ENCODE measurements at places on chromosomes 5 and 9.

GRCh38 chr5:157592594-157592993 is 17.0 kb upstream of the ADAM19 start:
- DNase-seq = no peak

- no peak for DNase-seq
Measured at GRCh38 chr5:45687701-45688100, 8.5 kb downstream of the HCN1 start.

DNA sequence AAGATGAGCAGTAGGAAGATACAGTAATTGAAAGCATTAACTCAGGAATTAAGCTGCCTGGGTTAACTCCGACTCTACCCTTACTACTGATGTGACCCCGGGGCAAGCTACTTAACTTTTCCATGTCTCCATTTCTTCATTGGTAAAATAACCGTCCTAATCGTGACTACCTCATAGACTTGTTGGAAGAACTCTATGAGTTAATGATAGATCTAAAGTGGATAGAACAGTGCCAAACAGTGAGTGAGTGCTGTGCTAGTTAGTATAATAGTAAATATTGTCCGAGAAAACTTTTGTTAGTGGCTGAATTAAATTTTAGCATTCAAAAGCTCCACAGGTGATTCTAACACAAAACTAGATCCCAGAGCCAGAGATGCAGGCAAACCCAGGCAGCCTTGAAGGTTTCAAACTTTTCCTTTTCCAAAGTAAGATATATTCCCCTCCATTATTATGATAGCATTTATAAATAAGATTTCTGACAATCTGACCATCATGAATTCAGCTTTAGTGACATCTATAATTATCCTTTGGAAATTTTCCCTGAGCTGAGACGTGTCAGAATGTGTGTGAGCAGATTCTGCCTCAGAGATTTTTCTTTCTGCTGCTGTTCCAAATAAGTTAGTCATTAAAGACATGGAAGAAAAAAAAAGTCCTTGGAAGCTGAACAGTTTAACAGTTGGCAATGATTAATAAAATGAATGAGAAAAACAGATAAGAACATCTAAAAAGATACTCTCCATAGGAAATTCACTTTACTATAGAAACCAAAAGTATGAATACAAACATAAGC is 369.5 kb downstream of the PRELID2 start:
- DNase-seq = no peak

DNA sequence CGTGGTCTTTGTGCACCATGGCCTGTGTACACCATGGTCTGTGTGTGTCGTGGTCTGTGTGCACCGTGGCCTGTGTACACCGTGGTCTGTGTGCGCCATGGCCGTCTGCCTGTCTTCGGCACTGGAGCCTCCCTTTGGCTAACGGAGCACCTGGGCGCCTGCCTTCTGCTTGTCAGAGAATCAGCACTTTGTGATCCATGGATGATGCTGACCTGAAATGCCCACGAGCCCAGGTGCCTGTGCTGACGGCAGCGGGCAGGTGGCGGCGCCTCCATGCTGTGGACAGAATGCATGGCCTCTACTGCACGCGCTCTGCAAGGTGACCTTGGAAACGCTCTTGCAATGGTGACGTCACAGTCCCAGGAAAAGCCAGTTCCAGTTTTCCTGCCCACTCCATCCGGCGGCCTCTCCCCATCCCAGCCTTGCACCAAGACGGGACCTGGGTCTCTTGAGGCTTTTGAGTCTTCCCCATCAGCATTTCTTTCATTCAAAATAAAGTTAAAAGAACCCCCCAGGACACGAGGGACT is 14.6 kb downstream of the LCN9 start:
- no peak for DNase-seq

GRCh38 chr9:96874947-96875460 is 20.7 kb upstream of the ZNF782 start:
- DNase-seq = no peak

All from activated T-cell treated with anti-CD3 and anti-CD28 coated beads for 48 hours (primary cell).